ENCODE measurements at places on chromosomes 1 and 21. TPM values are rescaled to one million over a fixed set of nuclear protein-coding genes. Genes with fewer than 3 reads are reported as not detected.

Gene MYBPH
- not detected for total RNA-seq

Gene TSPAN1
- total RNA-seq, result not detected

Gene ZYG11B
- 24.8 TPM for total RNA-seq

DNA sequence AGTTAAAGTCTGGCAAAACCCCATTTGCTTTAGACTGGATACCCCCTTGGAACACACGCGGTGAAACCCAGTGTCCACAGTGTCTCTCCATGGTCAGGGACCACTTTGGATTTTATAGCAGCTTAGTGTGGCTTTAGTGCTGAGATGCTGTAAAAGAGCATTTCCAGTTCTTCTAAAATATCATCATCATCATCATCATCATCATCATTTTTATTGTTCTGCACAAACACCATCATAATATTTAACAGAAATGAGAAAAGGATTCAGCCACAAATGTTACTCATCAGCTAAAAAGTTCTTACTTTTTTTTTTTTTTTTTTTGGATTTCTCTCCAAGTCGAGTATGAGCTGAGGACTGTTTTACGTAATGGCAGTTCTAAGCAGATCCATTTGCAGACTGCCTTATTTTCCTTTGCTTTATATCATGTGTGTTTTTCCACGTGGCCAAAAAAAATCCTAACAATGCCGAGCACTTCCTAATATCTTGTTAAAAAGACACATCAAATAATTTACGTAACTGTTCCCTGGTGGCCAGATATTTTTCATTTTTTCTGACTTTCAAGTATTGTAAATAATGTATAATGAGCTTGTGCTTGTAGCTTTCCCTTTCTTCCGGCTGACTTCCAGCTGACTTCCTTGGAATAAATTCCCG is 62.8 kb downstream of the EVA1C start:
- H3K36me3 ChIP-seq, result no peaks in the 10 kb centered on the region
- no peak overlapping the region for H3K27ac ChIP-seq
- no peaks in the 10 kb centered on the region for H3K27me3 ChIP-seq
- H3K4me1 ChIP-seq, result no peaks in the 10 kb centered on the region
- H3K4me3 ChIP-seq, result no peak overlapping the region

GRCh38 chr1:208714323-208714722 is 470.1 kb upstream of the PLXNA2 start:
- peaks cover 4% of the 10 kb centered on the region for H3K4me1 ChIP-seq
- no peak overlapping the region for H3K4me3 ChIP-seq
- no peak for DNase-seq
- no peaks in the 10 kb centered on the region for H3K27me3 ChIP-seq
- no peak overlapping the region for H3K27ac ChIP-seq
- H3K36me3 ChIP-seq, result no peaks in the 10 kb centered on the region

- H3K36me3 ChIP-seq, result no peaks in the 10 kb centered on the region
- H3K27ac ChIP-seq, result no peak overlapping the region
- no peaks in the 10 kb centered on the region for H3K27me3 ChIP-seq
- no peaks in the 10 kb centered on the region for H3K4me1 ChIP-seq
- H3K4me3 ChIP-seq, result no peak overlapping the region
- DNase-seq, result no peak
Observed at GRCh38 chr21:45374826-45375455, 30.0 kb upstream of the COL18A1 start.

- H3K36me3 ChIP-seq, result peaks cover 19% of the 10 kb centered on the region
- H3K4me3 ChIP-seq, result peak overlapping the region; percentile 99
- H3K27ac ChIP-seq, result no peak overlapping the region
- no peak for DNase-seq
Observed at GRCh38 chr1:226185141-226186036, 1.2 kb downstream of the ACBD3 start.

DNA sequence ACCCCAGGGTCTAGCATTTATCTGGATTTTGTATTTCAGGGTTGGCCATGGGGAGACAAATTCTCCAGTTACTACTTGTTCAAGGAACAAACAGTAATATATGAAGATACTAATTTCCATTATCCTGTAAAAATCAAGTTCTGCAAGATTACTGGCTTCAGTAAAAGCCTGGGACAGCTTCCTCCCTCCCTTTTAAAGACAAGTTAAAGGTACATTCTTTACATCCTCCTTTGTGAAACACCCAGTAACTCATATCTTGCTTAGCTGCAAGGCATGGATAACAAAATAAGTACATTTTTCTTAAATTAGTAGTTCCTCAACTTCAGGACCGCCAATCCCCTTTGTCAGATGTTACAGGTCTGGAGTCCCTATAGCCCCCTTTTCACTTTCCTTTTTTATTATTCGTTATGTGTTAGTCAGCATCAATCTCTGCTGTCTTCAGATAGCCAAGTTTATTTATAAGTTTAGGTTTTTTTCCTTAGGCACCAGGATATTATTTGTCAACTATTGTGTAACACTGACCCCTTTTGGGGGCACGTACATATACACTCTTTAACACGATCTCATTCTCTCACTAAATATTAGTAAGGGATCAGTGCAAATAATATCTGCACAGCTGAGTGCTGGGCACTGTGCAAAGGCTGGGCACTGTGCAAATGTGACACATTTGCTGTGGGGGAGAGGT is 9.8 kb downstream of the ERRFI1 start:
- no peak overlapping the region for H3K27ac ChIP-seq
- H3K27me3 ChIP-seq, result no peaks in the 10 kb centered on the region
- DNase-seq, result no peak
- H3K4me3 ChIP-seq, result peak overlapping the region; percentile 59

GRCh38 chr1:7478809-7479499 is 292.1 kb upstream of the VAMP3 start:
- H3K4me3 ChIP-seq, result no peak overlapping the region
- no peaks in the 10 kb centered on the region for H3K4me1 ChIP-seq
- no peaks in the 10 kb centered on the region for H3K27me3 ChIP-seq
- no peaks in the 10 kb centered on the region for H3K36me3 ChIP-seq
- DNase-seq, result no peak
- H3K27ac ChIP-seq, result peak overlapping the region; percentile 4

DNA sequence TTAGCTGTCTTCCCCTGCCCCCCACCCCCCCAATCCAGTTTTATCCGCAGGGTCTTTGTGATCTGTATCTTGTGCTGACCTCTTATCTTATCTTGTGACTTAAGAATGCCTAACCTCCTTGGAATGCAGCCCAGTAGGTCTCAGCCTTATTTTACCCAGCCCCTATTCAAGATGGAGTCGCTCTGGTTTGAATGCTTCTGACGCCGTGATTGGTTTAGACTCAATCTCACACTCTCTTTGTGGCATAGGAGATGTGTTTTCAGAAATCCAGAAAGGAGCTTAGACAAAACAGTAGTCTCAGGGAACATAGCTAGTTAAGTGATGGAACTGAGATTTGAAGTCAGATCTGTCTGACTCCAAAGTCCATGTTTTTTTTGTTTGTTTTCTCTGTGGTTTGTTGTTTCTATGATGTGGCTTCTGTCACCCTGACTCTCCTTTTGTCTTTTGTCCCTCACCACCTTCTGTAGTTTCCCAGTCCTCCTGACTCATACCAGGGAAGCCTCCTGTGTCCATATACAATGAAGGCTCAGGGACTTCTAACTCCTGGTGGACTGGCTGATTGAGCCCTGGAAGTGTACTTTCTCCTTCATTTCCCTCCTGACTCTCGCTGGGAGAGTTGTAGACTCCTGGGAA is 18.1 kb upstream of the USP24 start:
- H3K4me3 ChIP-seq, result no peak overlapping the region
- no peaks in the 10 kb centered on the region for H3K27me3 ChIP-seq
- peak; percentile 63 for DNase-seq
- peaks cover 14% of the 10 kb centered on the region for H3K4me1 ChIP-seq
- H3K36me3 ChIP-seq, result no peaks in the 10 kb centered on the region

DNA sequence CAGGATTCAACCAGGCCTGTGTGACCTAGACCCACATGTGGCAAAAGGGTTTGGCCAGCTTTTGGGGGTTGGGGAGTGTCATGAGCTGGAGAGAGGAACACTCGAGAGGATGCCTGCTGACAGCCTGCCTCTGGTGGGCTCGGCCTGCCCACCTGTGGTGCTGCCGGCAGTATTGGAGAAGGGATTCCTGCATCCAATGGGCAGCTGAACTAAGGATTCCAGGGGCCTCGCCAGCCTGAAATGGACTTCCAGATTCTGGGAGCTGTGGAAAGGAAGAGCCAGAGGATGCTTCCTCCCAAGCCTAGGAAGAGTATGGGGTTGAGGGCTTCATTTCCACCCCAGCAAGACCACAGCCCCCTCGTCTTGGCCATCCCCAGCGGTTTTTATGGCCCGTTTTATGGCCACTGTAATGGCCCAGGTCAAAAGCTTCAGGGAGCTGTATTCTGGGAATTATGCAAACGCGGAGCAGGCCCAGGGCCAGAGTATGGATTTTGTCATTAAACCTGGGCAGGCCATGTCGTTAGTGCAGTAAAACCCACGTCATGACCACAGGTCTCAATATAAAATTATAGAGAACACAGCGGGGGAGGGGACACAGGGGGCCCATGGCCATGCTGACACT is 63.6 kb downstream of the TMEM53 start:
- H3K27ac ChIP-seq, result no peak overlapping the region
- no peak for DNase-seq
- no peak overlapping the region for H3K4me3 ChIP-seq
- no peaks in the 10 kb centered on the region for H3K4me1 ChIP-seq
- no peaks in the 10 kb centered on the region for H3K36me3 ChIP-seq

- H3K36me3 ChIP-seq, result no peaks in the 10 kb centered on the region
- H3K4me1 ChIP-seq, result peaks cover 27% of the 10 kb centered on the region
- DNase-seq, result peak; percentile 91
- no peak overlapping the region for H3K4me3 ChIP-seq
- no peaks in the 10 kb centered on the region for H3K27me3 ChIP-seq
- H3K27ac ChIP-seq, result peak overlapping the region; percentile 68
Observed at GRCh38 chr1:43994794-43995790, 3.7 kb downstream of the CCDC24 start.

DNA sequence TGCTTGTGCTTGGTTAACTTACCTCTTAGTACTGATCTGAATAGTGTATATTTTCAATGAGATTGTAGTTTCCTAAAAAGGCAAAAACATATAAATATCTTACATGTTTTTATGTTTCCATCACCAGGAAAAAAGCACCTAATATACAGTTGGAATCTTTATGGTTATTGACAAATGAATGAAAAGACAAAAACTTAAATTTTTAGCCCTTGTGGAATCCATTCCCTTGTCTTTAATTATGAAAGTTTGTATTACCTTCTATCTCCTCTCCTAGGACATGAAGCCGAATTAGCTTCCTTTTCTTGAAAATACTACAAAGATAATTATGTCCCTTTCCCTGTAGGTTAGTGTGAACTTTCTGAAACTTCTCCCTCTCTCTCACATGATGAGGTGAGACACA is at the start of gene OR2T12:
Gene OR2T12, minus strand, starts transcription at position 101 of the 400 bp plus-strand sequence. CDS start 7,846 bp downstream, outside the sequence.
- DNase-seq, result no peak
- no peaks in the 10 kb centered on the region for H3K27me3 ChIP-seq
- H3K4me1 ChIP-seq, result no peaks in the 10 kb centered on the region
- H3K27ac ChIP-seq, result no peak within 1 kb of the TSS
- no peak within 1 kb of the TSS for H3K4me3 ChIP-seq

DNA sequence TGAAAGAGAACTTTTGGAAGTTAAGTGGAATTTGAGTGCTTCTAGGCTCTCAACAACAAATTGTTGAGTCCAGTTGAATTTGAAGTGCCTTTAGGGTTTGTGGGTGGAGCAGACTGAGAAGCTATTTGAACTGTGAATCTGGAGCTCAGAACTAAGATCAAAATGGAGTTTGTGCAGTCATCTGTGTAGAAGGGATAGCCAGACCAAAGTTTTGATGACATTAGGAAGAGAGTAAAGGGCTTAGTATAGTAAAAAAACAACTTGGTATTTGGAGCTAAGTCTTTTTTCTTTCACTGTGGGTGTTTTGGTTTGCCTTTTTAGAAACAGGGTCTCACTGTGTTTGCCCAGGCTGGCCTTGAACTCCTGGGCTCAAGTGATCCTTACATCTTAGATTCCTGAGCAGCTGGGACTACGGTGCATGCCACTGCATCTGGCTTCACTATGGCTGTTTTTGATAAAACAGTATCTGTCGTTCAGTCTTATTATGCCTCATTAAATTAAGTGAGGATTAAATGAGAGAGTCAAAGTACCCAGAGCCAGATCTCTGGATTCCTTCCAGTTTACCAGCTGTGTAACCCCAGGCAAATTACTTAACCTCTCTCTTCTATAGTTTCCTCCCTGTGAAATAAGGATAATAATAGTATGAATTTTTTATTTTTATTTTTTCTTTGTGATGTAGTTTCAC is 20.0 kb downstream of the HDAC1 start:
- no peak overlapping the region for H3K4me3 ChIP-seq
- DNase-seq, result no peak
- no peaks in the 10 kb centered on the region for H3K4me1 ChIP-seq
- no peak overlapping the region for H3K27ac ChIP-seq
- H3K36me3 ChIP-seq, result peaks cover 12% of the 10 kb centered on the region

DNA sequence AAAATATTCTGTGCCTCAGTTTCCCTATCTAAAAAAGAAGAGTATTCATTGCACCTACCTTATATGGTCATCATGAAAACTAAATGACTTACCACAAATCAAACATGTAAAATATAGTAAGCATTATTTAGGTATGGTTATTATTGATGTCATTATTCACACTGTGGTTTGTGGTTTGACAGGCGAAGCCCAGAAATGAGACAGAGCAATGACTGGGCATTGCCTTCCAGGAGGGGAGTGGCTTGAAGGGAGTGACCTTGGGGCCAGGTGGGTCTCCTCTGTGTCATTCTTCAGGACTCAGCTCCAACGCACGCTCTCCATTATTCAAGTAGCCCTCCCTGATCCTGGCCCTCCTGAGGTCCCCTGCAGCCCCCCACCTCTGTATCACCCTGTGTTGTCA is 133.7 kb downstream of the DMRTA2 start:
- no peak overlapping the region for H3K27ac ChIP-seq
- DNase-seq, result no peak
- H3K4me3 ChIP-seq, result no peak overlapping the region

Data from endodermal cell (in vitro differentiated cells).